ENCODE measurements at places on chromosomes 12 and 14.
A peak's percentile ranks its signal among the peaks of the same experiment; 100 is the strongest.

DNA sequence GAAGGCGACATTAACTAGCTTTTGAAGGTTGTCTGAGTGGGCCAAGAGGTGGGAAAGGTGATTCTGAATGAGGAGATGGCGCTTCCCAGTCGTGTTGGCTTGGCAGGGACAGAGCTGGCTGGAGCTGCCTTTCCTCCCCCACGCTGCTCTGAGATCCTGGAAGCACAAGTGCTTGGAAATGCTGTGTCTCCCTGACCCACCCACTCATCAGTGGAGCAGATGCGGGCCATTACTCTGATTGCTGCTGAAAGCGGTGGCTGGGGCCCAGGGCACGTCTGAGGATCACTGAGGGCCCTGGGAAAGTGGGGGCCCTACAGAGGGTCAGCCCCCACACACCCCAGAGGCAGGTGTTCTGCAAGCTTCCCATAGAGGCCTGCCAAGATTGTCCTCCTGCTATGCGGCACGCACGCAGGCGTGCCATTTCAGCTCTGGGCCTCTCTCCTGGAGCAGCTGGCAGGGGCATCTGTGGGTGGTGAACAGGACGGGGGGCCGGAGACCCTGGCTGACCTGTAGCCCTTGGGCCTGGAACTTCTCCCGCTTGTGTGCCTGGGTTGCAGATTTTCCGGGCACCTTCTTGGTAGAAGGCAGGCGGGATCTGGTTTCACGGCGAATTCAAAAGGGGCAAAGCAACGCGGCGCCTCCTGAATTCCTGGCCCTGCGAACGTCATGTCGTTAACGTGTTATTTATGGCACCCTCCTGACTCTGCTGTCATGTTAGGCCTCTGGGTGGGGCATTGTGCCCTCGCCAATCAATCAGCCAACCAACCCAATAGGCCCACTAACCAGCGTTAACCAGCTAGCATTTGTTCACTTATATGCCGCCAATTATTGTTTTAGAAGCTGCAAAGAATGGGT, 133.8 kb upstream of the TBX3 start:
- no peak for DNase-seq

GRCh38 chr12:6354495-6355393, 12.9 kb upstream of the TNFRSF1A start:
- no peak for DNase-seq

DNA sequence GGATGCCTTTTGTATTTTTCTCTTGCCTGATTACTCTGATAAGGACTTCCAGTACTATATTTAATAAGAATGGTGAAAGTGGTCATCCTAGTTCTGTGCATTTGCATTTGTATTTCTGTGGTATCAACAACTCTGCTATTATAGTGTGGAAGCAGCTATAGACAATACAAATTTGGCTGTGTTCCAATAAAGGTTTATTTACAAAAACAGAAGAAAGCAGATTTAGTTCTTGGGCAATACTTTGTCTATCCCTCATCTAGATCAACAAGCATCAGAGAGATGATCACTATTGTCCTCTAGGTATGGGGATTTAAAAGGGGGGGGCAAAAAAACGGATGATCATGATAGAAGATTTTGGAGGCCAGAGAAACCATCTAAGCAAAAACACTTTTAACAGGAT, 19.1 kb upstream of the BTG1 start:
- no peak for DNase-seq

DNA sequence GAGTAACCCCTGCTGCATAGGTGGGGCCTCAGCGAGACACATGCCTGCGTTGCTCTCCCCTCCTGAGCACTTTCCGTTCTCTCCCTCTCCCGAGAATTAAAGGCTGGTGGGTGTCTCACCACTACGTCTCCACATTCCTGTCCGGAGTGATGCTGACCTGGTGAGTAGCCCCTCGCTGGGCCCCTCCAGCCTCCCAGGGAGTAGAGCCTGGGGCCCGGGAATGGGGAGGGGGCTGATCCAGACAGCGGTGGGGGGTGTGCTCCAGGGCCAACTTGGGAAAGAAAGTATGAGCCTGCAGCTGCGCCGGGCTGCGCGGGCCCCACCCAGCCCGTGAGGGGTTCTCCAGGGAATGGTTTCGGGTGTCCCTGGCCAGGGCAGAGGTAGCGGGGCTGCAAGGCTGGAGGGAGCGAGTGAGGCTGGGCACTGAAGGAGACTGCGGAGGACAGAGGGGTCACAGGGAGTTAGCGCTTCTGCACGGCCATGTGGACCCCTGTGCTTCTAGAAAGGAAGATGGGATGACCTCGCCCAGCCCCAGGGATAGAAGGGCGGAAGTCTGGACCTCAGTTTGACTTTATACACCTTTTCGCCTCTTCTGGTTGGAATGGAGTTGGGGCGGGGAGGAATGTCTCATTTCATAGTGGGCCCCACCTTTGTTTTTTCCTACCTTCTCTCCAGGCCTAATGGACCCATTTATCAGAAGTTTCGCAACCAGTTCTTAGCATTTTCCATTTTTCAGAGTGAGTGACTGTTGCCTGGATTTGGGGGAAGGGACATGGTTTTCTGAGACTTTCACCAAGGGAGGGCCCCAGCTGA, 22.5 kb downstream of the RHOF start:
- DNase-seq = no peak

DNA sequence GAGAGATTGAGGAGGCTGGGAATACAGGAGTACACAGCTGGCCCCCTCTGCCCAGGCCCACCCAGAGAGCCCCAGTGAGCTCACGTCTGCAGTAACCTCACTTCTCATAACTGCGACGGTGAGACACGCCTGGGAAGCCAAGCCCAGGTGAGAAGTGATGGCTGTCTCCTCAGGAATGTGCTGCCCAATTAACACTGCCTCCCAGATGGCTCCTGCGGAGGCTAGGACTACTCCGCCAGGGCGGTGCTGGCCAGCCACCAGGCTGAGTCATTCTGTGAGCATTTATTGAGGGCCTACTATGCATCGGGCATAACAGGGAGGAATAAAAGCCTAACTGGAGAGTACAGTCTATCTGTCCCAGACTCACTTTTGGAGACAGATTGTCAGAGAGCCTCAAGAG, 9.3 kb upstream of the TMEM106C start:
- no peak for DNase-seq

- DNase-seq = no peak
These were observed 190.0 kb downstream of the MDGA2 start for GRCh38 chr14:47485421-47485820.

DNA sequence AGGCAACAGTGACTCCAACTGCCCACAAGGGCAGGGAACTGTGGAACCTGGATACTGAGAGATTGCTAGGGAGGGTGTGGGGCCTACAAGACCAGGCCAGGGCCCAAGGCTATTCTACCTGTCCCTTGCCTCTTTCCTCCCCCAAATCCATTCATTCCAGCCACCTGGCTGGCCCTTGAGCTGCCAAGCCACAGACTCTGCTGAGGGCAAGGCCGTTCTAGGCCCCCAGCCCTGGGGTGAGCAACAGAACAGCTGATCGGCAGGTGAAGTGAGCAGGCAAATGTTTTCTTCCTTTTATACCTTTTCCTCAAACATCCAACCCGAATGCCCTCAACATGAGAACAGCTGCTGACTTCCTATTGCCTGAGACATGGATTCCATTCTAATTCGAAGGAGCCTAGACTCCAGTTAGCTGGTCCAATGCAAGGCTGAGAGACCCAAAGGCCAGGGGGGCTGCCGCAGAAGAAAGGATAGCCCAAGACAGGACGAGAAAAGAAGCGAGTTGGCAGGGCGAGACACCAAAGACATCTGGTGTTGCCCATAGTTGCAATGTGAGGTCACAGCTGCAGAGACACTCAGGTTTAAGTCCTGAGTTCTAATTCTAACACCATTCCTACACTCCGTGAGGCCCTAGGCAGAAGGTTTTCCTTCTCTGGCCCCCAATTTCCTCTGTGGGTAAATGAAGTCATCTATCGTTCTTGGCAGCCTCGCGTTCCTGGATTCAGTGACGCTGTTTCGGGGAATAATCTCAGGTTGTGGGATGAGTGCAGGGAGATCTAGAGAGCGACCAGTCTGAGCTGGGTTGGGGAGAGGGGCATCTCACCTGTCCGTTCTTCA, 1.7 kb downstream of the C1QL4 start:
- DNase-seq = no peak

DNA sequence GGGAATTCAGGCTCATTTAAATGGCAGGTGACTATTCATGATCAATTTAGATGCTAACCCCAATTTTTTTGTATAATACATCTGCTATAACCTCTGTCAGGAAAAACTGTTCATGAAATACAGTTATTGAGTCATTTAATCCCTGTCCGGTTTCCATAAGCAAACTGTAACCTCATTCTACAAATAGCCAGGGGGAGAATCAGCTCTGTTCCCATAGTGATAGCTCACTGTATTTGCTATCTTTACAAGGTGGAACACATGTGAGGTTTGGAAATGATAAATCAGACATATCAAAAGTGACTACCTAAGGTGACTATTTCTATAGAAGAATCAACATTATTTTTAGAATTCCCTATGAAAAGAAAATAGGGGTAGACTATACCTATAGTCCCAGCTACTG, 38.6 kb upstream of the VPS33A start:
- DNase-seq = peak; percentile 27

DNA sequence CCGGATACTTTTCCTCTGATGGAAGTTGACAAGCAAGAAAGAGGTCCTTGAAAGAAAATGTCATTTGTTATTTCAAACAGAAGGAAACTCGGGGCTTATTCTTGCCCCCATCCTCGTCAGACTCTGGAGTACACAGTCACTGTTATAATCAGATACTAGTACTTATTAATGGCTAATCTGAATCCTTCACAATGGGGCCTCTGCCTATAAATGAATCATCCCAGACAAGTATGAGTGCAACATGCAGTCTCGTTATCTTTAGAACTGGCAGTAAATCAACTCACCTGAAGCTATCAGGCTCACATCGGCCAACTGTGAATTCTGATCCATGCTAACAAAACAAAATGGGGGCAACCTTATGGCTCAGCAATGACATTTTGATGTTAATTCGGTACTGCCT, 216.7 kb downstream of the GRIN2B start:
- no peak for DNase-seq

GRCh38 chr12:27280412-27280811, 36.3 kb downstream of the STK38L start:
- DNase-seq = no peak

GRCh38 chr12:95805864-95806671, 15.5 kb upstream of the NTN4 start:
- peak; percentile 99 for DNase-seq

DNA sequence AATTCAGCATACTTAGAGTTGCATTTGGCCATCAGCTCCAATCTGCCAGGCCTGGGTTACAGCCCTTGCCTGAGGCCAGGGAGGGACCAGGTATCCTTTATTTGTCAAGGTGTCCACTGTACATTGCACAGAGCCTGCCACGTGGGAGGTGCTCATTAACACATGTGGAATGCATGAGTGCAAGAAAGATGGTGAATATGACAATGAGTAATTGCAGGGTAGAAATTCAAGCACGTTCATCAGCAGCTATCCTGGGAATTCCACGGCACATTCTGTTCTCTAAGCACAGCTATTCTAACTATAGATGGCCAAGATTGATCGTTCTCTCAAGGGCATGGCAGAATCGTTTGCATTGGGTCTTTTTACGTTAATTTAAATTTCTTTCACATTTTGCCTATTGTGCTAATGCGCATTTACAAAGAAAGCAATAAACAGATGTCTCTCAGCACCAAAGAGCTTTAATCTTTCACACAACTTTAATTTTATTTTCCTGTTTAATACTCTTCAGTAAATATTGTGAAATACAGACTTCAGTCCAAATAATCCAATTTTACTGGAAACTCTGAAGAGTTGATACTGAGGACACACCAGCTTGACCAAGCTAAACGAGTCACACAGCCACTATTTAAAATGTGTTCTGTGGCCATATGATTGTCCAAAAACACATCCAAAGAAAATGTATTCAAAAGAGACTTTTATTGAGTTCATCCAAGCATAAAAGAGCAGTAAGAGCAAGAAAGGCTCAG, 1025.7 kb upstream of the TMEM132C start:
- DNase-seq = peak; percentile 45

GRCh38 chr12:10155966-10156365, 16.0 kb downstream of the OLR1 start:
- no peak for DNase-seq

DNA sequence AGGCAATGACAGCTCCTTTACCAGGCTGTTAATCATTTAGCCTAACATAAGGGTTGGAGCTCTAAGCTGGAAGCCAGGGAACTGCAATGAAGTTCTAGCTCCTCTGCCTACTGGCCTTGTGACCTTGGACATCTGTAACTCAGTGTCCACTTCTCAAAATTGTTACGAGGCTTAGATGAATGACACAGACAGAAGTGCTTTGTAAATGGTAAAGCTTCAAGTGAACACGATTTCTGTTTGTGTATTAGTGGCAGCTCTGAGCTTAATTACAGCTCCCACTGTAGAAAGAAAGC, 122.8 kb downstream of the EML1 start:
- no peak for DNase-seq

DNA sequence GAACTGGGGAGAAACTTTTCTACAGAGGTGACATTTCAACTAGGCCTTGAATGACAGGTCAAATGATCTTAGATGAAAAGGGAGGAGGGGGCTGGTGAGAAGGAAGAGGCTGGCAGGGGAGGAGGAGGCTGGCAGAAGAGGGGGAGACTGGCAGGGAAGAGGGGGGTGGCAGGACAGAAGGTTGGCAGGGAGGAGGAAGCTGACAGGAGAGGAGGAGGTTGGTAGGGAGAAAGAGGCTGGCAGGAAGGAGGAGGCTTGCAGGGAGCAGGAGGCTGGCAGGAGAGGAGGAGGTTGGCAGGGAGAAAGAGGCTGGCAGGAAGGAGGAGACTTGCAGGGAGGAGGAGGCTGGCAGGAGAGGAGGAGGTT, 63.4 kb upstream of the PPP4R3A start:
- DNase-seq = no peak

DNA sequence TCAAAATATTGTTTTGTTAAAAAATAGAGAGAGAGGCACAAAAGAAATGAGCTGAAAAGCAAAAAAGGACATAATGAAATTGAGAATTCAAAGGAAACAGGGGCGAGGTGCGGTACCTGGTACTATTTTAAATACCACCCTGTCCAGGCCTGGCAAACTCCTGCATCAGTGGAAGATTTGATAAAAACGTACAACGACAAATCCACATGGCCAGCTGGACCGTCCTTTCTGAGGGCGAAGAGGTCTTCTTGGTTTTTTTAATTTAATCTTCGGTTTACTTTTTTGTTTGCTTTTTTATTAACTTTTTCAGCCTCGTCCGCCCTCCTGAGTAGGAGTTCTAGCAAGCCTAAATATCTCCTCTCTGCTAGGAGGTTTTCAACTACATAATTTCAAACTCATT, 11.9 kb downstream of the BCL11B start:
- DNase-seq = no peak

DNA sequence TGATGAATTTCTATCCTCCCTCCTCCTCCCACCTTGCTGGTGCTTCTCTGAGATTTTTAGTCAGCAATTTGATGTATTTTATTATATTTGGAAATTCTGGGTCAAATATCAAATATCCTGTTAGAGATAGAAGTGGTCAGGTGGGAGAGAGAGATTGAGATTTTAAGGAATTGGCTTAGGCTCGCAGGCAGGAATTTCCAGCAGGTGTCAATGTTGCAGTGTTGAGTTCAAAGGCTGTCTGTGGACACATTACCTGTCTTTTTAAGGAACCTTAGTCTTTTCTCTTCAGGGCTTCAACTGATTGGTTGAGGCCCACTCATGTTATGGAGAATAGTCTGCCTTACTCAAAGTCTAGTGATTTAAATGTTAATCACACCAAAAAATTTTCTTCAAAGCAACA, 457.3 kb downstream of the FLRT2 start:
- no peak for DNase-seq

GRCh38 chr14:85576218-85576617, 46.3 kb downstream of the FLRT2 start:
- no peak for DNase-seq

Measured in ELR (cell line).